ENCODE measurements at places on chromosomes 6 and 20.

DNA sequence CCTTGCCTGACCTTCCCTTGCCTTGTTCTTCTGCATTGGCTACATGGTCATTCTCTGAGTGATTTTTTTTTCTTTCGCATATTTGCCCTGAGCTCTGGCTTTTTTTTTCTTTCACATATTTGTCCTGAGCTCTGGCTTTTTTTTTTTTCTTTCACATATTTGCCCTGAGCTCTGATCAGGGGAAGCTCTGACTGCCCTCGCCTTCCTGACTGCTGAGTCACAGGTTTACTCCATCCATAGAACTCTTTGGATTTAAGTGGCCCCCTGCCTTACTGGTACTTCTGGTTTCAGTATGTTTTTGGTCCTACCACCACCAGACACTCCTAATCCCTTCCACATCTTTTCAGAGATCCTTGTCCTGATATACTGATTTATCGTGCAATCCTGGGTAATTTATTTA lies 201.1 kb downstream of the OGFRL1 start:
- DNase-seq, result no peak

GRCh38 chr6:35919827-35920751 lies 809 bp downstream of the SRPK1 start:
- DNase-seq, result no peak

GRCh38 chr6:77786935-77787629 lies 134.2 kb downstream of the MEI4 start:
- no peak for DNase-seq

DNA sequence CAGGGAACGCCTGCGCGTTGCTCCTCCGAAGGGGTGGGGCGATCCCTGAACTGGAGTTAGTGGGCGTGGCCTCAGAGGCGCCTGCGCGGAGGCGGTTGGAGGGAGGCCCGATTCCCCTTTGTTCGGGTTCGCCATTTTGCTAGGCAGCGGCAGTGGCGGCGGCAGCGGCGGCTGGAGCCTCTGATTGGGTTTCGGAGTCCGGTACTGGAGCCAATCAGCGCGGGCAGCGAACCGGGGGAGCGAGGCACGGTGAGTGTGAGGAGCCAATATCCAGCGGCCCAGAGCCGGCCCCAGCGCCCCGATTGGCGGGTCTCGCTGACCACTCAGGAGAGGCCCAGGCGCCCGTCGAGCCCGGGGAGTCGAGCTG lies at the start of gene NFYA:
TSS of gene NFYA (plus strand) at position 139 of the 367 bp plus-strand sequence. CDS start 6,116 bp downstream, outside the sequence.
- no peak for DNase-seq

GRCh38 chr6:4732691-4733315 lies 43.4 kb upstream of the CDYL start:
- DNase-seq, result no peak

Data from NCI-H1436 treated with DMSO at 0.1 percent for 48 hours (cell line).